ENCODE measurements at places on chromosomes 6 and 20.
A peak's percentile ranks its signal among the peaks of the same experiment; 100 is the strongest.

DNA sequence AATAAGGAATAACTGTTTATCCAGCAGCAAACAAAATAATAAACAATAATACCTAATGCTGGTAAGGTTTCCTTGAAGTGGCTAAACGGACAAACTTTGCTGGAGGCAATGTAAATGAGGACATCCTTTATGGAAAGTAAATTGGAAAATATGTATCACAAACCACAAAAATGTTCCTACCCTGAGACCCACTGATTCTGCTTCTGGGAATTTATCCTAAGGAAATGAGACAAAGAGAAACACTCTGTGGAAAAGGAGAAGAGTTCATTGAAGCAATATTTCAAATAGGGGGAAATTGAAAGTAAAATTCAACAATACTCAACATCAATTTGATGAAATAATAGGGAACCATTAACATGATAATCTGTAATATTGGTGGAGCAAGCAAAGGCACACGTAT is 37.9 kb downstream of the MAFB start:
- no peak for DNase-seq

GRCh38 chr20:43583982-43584432 is 6.7 kb upstream of the IFT52 start:
- peak; percentile 94 for DNase-seq

GRCh38 chr6:15062516-15063252 is 183.2 kb upstream of the JARID2 start:
- DNase-seq: peak; percentile 42

GRCh38 chr20:51496964-51497363 is 45.6 kb downstream of the NFATC2 start:
- no peak for DNase-seq

DNA sequence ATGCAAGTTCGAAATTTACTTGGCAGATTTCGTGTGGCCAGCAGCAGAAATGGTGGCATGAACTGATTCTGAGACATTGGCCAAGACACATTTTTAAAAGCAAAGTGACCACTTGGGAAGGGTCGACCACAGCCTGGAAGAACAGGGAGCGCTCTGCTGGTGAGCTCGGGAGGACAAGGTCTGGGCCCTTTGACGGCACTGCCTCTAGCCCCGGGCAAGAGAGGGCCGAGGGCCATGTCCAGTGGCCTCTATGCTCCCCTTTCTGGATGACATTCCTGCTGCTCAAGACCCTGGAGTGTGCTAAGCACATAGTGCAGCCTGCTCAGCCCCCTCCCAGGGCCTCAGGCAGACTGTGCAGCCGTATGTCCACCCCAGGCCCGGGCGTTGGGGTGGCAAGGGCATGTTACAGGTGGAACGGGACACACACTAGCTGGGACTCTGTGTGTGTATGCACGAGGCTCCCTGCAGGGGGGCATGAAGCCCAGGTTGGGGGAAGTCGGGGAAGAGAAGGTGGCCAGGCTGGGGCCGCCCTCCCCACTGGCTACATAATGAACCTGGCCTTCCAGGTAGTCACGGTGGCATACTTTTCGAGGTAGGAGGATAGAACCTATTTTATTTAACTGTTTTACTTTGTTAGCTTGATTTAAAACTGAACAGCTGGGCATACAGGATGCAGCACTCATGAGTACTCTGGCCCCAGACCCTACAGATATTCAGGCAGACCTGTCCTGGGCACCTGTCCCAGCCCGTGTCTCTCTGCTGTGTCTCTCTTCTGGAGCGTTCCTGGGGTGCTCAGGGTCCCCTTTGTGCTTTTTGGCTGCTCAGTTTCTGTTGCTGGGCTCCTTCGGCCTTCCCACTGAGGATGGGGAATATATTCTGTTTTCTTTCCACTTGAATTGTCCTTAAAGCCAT is 6.4 kb downstream of the SYNJ2 start:
- DNase-seq: no peak

GRCh38 chr20:54345821-54346220 is 129.6 kb upstream of the DOK5 start:
- DNase-seq: no peak

DNA sequence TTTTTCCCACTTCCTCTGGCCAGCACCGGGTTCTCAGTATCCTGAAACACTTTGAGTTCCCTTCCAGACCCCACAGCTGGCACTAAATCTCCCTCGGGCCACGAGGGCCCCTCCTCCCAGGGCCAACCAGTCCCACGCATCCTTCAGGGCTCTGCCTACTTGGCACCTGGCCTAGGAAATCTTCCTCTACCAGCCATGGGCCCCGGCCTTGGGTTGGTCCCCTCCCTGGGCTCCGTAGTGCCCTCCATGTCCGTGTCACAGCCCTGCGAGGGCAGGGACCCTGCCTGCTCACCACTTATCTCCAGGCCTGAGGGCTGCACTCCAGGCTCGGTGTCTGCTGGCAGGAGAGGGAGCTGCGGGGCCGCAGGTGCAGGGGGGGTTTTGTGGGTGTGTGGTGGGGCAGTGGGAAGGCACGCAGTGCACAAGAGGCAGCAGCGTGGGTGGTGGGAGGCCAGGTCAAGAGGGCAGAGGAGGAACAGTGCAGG is 48.8 kb upstream of the CDH22 start:
- DNase-seq: no peak

DNA sequence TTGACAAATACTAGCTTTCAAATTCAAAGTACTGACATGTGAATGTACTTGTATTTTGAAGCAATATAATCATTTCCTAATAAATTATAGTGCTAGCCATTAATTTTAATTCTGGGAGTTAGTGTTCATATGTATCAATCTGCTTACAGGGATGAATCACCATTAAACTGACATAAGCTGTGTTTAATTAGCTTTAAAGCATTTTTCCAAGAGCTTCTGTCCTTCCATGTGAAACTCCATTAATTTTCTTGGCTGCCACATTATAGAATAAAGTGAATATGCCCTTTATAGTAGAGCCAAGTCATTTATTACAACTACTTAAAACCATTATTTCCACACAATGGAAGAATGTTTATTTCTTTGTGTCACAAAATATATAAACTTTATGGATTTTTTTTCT is 150.8 kb downstream of the COL21A1 start:
- DNase-seq: no peak

GRCh38 chr6:137581019-137581707 is 87.0 kb upstream of the OLIG3 start:
- no peak for DNase-seq

DNA sequence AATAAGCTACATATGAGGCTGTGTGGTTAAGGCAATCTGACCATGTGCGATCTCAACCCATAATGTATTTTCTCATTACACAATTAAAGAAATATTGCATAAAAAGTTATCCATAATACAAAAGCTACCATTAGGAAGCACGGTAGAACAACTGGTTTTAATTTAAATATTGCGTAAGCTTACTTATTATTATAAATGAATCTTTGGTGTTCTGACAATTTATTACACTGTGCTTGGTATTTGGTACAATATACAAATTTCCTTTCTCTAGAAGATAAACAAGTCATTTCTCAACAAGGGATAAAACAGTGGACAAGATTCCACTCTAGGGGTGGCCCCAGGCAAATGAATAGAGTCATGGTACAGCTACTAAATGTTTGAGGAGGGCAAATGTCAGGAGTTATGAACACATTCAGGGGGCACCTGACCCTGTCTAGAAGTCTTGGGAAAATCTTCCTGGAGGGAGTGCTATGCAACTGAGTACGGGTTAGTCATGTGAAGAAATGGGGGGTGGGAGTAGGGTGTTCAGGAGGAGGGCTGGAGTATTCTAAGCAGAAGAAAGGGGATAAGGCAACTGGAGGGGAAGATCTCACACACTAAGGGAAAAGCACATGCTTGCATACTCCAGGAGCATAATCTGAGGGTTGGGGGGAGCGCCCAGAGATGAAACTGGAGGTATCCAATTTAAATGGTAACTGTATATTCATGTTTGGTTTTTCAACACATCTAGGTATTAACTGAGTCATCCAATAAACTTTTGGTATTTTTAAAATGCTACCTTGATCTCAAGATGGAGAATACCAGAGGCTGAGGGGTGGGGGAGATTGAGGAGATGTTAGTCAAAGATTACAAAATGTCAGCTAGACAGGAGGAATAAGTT is 296.9 kb upstream of the SGK1 start:
- DNase-seq: no peak

Data from GM04504 (cell line).